ENCODE measurements at places on chromosomes 4 and X.

DNA sequence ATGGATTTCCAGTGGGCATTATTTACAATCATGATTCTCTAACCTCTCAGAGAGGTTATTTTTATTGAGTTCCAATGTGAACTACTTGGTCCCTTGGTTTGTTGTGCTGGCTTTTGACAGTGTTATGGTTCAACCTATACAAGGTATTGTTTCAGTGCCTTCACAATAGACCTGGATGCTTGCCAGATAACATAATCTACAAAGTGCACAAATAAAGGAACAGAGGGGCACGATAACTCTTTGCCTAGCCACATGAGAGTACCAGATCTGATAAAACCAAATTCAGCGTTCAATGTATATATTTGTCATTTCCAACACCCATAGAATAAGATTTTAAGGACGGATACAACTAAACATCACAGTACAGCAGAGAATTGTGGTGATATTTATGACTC is 120.8 kb downstream of the RASL11B start:
- no peak for DNase-seq

DNA sequence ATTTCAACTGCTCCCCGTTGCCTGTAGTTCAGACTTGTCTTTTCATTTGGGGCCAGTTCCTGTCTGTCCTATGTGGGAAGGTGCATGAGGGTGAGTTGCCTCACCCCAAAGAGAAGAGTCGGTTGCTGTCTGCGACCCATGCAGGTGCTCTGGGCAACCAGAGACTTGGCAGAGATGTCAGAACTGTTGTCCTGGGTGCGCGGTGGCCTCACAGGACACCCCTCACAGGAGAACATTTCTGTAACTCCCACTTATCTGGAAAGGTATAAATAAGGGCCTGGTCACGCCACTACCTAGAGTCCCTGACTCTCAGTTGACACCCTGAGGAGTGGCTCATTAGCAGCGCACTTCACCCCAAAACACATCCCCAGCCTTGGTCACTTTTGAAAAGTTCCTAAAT is 9.7 kb upstream of the NAT8L start:
- no peak for DNase-seq

DNA sequence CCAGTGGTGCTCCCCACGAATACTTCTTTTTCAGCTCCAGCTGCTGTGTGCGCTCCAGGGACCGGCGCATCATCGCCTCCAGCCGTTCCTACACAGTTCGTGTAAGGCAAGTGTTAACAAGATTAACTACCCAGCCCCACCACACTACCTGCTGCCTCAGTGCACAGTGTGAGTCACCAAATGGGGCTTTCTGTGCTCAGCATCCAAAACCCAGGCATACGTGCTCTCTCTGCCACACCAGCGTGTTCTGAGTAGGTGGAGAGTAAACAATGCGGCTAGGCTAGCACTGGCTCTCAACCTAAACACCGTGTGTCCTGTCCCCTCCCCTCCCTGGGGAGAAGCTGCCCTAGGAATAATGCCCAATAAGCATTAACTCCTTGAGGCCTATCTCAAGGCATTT is 60.0 kb downstream of the MAP7D2 start:
- DNase-seq: no peak

GRCh38 chrX:153641627-153642026 is 5.4 kb upstream of the DUSP9 start:
- no peak for DNase-seq

GRCh38 chrX:17644001-17644400 is 93.3 kb upstream of the SCML1 start:
- DNase-seq: no peak

DNA sequence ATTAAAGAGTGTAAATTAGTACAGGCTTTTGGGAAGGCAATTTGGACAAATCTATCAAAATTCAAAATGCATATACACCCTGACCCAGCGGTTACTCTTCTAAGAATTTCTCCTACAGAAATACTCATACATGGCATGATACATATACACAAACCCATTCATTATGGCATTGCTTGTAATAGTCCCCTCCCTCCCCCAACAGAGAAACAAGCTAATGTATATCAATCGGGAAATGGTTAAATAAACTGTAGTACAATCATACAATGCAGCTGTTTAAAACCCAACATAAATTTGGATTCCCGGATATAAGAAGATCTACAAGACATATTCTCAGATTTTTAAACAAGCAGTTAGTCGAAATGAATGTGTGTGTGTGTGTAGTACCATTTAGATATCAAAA is 808 bp downstream of the HUWE1 start:
- no peak for DNase-seq

- DNase-seq: no peak
Observed at GRCh38 chr4:17284323-17285175, 227.3 kb downstream of the QDPR start.

GRCh38 chrX:38899650-38900049 is 98.4 kb downstream of the MID1IP1 start:
- no peak for DNase-seq

DNA sequence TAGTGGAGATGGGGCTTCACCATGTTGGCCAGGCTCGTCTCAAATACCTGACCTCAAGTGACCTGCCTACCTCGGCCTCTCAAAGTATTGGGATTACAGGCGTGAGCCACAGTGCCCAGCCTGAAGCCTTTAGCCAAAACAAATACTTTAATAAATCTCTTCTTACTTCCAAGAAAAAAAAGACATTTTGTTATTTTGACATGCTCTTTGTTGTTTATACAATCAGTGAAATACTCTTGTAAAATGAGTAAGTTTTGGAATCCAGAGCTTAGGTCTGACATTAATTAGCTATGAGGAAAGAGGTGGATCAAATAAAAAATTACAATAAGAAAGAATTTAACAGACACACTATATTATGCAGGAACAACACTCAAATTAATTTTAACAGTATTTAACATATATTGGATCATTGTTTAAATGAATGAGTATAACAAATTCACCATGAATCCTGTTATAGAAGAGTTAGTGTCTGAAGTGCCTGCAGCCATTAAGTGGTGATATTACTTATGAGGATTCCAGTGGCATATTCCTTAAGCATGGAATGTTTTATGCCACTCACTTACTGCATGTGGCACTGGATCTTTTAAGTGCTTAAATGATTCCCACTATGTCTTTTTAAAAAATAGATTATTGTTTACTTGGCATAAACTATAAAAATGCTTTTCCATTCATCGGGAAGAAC is 260.1 kb upstream of the GIMD1 start:
- no peak for DNase-seq

DNA sequence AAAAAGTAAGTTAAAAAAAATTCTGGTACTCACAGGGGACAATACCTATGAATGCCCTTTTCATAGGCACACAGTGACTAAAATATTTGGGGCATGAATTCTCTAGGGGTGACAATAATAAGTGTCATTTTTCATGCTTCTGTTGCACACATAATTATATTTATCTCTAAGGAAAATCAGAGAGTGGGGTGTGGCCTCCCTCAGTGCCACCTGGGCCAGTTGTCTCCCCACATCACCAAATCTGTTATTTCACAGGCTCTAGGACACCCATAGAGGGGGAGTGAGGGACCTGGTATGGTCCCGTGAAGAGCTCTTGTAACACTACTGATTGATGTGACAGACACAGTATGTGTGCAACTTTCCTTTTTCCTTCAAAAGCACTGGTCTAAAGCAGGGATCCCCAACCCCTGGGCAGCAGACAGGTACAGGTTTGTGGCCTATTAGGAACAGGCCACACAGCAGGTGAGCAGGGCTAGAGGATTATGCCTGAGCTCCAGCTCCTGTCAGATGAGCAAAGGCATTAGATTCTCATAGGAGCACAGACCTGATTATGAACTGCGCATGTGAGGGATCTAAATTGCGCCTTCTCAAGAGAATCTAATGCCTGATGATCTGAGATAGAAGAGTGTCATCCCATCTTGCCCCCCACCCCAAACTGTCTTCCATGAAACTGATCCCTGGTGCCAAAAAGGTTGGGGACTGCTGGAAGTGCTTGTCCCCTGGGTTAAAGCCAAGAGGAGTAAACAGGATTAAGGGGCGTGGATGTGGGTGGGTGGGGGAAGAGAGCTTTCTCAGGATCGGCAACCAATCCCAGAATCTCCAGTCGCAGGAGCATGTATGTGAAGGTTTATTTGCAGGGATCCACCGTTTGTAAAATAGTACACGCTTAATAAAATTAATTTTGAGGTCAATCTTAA is 856 bp downstream of the SLC9B1 start:
- no peak for DNase-seq

- DNase-seq: no peak
Observed at GRCh38 chr4:73086095-73086868, 16.8 kb upstream of the COX18 start.

DNA sequence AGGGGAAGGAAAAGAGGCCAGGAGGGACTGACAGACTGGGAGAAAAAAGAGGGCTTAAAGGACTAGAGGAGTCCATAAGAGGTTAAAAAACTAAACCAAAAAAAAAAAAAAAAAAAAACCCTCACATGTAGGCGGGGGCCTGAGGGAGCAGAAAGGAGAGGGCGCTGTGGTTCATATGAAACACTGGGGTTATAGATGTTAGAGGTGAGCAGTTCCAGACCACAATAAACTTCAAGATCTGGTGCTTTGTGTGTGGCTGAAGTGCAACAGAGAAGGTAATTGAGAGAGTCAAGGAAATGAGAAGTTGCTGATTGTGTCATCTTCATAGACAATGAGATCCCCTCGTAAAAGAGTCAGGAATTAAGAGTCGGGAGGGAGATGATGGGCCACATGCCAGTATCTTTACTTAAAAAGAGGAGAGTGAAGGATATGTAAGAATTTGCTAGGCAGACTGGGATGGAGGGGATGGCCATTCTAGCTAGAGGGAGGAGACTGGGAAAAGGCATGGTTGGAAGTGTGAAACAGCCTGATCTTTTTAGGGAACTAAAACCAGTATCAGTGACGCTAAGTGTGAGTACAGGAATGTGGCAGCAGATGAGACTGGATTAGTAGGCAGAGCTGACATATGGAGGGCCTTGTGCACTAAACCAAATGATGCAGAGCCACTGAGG is 18.4 kb upstream of the OGT start:
- DNase-seq: no peak

GRCh38 chr4:147492306-147492705 is 11.4 kb downstream of the EDNRA start:
- no peak for DNase-seq

DNA sequence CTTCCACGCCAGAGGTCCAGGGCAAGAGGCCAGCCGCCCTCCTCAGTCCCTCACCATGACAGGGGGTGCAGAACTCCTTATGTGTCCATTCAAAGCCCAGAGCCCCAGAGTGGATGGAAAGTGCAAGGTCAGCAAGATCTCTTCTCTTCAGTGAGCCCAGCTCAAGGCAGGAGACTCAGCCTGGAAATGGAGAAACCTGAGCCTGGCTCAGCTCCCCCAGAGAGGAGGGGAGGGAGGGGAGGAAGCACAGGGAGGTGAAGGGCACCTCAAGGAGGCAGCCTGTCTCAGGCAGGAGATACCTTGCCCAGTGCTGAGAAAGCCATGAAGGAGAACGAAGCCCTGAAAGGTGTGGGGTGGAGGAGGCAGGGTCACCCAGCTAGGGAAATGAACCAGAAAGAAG is 121.8 kb upstream of the PJA1 start:
- no peak for DNase-seq

DNA sequence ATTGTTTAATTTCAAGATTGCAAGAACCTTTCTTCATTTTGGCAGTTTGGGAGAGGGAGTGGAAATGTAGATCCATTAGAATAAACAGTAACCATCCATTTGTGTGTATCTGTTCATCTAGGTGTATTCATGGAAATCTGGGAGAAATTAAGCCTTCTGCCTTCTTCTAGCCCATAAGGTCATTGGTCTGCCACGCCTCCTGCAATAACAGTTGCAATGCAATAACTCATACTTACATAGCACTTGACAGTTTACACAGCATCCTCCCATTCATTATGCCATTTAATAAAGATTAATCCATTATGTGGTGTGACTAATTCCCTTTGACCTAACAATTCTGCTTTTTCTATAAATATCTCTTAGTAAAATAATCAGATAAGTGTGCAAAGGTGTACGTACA is 42.6 kb downstream of the SHROOM4 start:
- no peak for DNase-seq

- DNase-seq: no peak
Observed at GRCh38 chrX:10015355-10015722, 48.2 kb downstream of the CLDN34 start.

DNA sequence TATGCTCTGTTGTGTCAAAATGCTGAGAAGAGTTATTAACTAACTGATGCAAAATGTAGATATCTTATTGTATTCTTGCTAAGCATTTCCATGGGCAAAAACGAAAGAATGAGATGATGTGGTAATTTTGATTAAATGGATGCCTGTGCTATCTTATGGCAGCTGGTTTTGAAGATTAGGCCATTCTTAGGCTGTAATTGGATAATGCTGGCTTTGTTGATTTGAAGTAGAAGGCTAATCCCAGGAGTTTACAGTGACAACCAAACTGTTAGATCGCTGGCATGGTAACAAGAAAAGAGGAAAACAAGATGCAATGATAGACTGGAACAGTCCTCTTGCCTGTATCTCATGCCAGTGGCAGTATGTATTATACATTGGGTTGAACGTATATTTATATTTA is 74.1 kb upstream of the WDR44 start:
- no peak for DNase-seq

GRCh38 chrX:68431836-68432235 is 1.5 kb downstream of the OPHN1 start:
- DNase-seq: no peak

DNA sequence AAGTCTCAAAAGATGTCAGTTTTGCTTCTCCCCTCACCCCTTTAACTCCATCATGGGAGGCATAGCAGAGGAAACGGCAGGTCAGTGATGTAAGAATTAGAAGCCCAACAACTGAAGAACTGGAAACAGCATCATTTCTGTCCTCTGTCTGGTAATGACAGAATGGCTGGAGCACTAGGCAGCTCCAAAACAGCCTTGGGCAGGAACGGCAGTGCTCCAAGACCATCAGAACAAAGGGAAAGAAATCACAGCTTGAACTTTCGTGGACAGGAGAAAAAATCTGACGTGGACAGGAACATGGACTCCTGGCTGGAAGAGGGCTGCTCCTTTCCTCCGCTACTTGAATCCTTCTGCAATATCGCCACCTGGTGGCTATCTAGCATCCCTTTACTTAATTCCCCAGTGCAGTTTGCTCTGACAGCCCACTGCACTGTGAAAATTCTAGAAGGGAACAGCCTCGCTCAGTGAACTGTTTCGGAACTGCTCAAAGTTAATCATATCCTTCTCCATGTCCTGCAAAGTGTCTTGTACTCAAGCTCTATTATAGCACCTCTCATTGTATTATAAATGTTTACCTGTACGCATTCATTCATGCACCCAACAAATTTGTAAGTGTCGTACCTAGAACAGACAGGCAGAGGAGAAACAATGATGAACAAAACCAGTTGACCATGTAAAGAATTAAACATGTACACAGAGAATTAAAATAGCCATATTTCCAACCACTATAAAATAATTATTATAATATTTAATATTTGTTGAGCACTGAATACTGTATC is 20.4 kb downstream of the SLC25A53 start:
- peak; percentile 76 for DNase-seq

Data from stromal cell of bone marrow (primary cell).